LoVo (cell line): ENCODE measurements at places on chromosomes 4 and X.

DNA sequence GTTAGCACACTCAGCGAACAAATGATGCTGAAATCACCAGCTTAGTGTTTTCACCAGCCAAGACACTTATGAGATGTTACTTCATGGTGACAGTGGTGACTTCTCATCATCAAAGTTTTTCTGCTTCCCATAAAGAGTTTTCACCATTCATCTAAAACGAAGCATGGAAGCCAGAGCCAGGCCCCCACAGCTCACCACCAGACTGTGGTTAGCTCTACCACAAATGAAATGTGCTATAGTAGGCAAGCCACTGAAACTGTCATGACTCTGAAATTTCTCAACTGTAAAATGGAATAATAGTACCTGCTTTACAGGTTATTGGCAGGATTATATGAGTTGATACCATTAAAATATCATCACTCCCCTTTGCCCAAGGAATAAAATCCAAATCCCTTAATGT, 56.4 kb upstream of the HHIP start:
- DNase-seq: no peak

GRCh38 chr4:54986095-54986846, 139.1 kb downstream of the KDR start:
- no peak for DNase-seq

DNA sequence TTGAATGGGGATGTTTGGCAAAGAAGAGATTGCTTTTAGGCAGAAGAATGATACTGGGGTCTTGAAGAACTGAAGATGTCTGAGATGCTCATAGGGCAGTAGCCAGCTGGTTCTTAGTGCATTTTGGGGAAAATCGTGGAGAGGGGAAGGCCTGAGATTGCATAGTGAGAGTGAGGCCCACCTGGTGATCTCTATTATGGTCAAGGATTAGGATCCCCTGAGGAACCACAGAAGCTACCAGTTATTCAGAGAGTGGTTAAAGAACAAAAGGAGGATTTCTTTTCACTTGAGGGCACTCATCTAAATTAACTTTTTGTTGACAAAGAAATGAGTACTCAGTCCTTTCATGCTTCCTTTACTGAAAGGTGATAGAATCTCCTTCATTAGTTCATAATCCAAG, 271.3 kb upstream of the HAND2 start:
- no peak for DNase-seq

DNA sequence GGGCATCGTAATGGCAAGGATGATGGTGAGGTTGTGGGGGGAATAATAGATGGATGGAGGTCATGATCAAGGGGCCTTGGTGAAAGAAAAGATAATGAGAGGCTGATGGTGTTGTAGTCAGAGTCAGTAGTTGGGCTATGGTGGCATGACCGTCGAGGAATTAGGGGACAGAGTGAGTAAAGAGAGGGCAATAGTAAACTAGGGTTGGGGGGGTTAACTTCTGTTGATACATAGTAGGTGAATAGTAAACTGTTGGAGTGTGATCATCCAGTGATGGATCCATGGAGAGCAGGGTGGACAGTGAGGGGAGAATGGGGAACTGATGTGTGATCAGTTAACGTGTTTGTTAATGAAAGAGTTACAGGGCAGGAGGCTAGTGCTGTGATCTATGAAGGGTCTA, 920 bp downstream of the FTSJ1 start:
- no peak for DNase-seq

DNA sequence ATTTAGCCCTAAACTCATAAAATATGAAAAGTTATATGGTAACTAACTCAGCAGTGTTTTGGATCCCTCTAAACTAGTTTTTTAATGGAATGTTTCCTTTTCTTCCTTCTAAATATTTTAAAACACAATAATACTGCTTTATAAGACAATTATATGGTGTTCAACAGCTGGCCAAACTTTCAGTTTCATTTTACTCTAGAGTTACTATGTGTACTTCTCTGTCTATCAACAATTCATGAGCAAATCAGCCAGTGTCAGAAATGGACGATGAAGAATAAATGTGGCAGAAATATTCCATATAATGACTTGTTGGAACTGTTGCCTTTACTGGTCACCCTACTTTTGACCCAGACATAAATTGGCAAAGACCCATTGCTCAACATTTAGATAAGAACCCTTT, 64.8 kb upstream of the CXXC4 start:
- no peak for DNase-seq

GRCh38 chr4:173537613-173538147, 7.7 kb upstream of the HAND2 start:
- no peak for DNase-seq

- peak; percentile 28 for DNase-seq
These were observed 40.7 kb upstream of the MBTPS2 start for GRCh38 chrX:21798677-21799219.

DNA sequence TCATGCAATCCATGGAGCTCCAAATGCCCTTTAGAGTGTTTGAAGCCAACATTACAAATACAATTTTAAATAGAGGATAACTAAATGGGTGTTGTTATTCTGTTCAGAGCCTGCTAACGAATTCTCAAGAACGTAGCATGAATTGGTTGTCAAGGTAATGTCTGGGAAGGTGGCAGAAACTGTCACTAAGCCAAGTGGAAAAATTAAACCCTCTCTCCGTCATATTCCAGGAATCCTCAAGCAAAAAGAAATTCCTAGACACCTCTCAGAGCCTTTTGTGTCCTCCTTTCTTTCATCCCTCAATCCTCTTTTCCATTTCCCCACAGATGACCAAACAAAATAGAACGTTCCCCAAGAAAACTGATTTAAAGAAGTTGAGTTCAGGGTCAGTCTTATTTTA, 204.0 kb downstream of the MID1 start:
- no peak for DNase-seq

- DNase-seq: no peak
These were observed 12.5 kb upstream of the CASK start for GRCh38 chrX:41935832-41936231.

DNA sequence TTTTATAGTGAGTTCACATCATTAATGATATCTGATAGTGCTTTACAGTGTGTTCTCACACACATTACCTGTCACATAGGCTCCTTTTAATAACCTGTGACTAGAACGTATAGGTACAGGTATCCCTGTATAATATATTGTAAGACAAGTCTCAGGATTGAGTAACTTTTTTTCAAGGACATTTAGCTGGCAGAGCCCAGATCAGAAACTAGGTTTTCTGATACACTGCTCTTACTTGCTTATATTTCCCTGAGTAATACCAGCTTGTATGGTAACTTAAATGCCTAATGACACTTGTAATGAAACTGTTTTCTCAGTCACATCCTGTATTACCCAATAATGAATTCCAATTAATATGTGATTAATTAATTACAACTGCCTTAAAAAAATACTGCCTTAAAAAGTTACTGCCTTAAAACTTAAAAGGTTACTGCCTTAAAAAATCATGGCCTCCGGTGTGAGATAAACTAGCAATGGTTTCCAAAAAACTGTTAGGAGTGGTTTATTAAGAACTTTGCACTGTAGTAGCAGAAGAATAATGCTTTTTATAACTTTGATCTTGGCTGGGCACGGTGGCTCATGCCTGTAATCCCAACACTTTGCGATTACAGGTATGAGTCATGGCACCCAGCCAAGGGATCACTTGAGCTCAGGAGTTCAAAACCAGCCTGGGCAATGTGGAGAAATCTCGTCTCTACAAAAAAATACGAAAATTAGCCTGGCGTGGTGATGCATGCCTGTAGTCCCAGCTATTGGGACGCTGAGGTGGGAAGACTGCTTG, 11.9 kb downstream of the COPS4 start:
- no peak for DNase-seq

GRCh38 chr4:173565281-173565680, 35.3 kb upstream of the HAND2 start:
- DNase-seq: no peak

DNA sequence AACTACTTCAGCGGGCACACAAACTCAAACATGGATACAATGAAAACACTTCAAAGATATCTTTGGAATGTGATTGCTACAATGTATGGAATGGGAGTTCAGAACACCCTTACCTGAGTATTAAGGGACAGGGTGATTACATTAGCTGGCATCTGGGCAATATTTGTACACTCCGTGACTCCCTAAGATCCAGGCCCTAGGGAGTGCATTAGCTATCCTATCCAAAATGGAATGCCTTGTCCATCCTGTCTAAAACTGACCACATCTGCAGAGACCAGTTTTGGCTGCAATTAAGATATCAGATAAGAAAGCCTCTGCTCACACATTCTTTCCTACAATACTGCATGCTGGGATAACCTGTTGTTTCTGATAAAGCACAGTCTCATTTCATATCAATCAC, 176.6 kb upstream of the EMCN start:
- no peak for DNase-seq

GRCh38 chr4:165766018-165766417, 107.0 kb upstream of the TLL1 start:
- no peak for DNase-seq

DNA sequence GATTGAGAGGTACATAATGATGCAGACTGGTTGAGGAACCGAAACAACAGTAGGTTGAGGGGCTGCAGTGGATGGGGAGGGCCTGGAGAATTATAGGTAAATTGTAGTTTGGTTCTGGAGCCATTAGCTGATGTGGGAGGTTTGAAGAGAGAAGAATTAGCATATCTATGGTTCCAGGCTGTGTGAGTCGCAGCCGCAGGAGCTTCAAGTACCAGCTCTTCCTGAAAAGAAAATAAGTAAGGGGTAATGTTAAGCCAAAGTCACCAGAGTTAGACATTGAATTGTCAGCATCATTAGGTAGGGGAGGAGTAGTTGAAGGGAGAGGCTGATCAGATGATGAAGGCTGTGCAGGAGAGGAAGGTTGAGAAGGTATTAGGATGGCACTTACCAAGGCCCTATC, 29.5 kb downstream of the PF4 start:
- no peak for DNase-seq

DNA sequence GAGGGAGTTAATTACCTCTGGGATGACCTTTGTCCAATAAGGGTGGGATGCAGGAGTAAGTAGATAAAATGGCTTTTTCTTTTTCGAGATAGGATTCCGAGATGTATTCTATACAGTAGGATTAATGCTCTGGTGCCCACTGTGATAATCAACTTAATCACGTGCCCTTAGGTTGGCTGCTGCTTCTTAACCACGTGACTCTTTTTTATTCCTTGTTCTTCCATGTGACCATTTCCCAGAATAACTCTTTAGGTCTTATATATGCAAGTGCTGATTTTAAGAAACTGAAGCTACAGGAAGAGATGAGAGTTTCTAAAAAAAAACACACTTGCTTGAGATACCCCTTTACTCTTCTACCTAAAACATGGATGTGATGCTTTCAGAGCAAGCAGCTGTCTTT, 1628.9 kb downstream of the PCDH7 start:
- DNase-seq: no peak

DNA sequence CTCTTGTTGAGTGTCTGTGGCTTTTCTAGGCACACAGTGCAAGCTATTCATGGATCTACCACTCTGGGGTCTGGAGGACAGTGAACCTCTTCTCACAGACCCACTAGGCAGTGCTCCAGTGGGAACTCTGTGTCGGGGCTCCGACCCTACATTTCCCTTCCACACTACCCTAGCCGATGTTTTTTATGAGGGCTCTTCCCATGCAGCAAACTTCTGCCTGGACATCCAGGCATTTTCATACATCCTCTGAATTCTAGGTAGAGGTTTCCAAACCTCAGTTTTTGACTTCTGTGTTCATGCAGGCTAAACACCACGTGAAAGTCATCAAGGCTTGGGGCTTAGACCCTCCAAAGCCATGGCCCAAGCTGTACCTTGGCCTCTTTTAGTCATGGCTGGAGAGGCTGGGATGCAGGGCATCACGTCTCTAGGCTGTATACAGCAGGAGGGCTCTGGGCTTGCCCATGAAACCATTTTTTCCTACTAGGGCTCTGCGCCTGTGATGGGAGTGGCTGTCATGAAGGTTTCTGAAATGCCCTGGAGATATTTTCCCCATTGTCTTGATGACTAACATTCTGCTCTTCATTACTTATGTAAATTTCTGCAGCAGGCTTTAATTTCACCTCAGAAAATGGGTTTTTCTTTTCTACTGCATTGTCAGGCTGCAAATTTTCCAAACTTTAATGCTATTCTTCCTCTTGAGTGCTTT, 249.8 kb upstream of the CPEB2 start:
- no peak for DNase-seq

GRCh38 chr4:170818786-170819185, 729.0 kb upstream of the AADAT start:
- no peak for DNase-seq

- no peak for DNase-seq
These were observed 9.0 kb upstream of the CD99L2 start for GRCh38 chrX:150907474-150907873.

- no peak for DNase-seq
These were observed 803.6 kb upstream of the ADGRL3 start for GRCh38 chr4:60396341-60397049.

DNA sequence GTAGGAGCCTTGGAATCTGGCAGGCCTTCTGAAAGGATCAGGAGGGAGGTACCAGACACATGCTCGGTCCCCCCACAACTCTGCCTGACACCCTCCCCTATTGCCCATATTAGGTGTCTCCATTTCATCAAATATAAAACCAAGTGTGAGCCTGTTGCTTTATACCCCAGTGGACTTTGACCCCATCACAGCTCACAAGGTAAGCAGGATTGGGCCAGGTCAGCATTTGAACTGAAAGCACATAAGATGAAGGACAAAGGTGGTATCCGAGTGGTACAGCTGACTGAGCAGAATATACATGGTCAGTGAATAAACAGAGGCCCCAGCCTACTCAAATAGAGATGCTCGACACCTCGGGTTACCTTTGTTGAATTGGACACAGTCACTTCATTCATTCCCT, 20.0 kb downstream of the SLC25A43 start:
- DNase-seq: no peak

GRCh38 chr4:71195924-71196323, 142.9 kb upstream of the SLC4A4 start:
- no peak for DNase-seq

- DNase-seq: peak; percentile 20
These were observed at the start of gene PRDM5 for GRCh38 chr4:120922381-120923206. PRDM5 (minus strand) TSS chr4:120922726; CDS start chr4:120922608, 118 bp downstream.
